ENCODE measurements at places on chromosomes 13 and 19.

GRCh38 chr13:44876782-44877324 lies 112.4 kb downstream of the NUFIP1 start:
- no peak for DNase-seq

DNA sequence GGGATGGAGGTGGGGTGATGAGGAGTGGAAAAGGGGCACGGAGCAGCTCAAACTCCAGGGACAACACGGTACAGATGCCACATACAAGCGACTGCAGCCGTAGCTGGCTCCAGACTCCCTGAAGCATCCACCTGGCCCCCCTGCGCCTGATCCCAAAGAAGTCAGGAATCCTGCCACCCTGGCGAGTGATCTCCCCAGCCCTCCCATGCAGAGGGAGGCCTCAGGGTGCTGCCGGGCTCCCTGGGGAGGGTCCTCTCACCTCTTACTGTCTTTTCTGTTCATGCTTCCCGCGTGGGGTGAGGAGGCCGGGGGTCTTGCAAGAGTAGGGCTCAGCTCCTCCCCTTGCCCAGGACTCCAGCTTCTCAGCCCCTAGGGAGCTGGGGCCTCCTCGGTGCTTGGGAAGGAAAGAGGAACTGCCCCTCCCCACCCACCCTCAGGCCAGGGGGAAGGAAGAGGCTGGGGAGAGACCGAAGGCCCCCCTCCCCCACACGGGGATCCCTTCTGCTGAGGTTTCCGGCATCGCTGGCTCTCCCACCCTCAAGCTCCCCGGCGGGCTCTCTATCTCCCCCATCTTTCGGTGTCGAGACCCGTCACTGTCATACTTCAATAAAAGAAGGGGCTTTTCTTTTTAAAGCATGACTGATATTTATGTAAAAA lies at the start of gene RASGRP4:
TSS of gene RASGRP4 (minus strand) at position 410 of the 657 bp plus-strand sequence. CDS start at position 282, 128 bp downstream.
- no peak for DNase-seq

- peak; percentile 68 for DNase-seq
These were observed 2.3 kb upstream of the C1QTNF9B start for GRCh38 chr13:23899555-23899954.

DNA sequence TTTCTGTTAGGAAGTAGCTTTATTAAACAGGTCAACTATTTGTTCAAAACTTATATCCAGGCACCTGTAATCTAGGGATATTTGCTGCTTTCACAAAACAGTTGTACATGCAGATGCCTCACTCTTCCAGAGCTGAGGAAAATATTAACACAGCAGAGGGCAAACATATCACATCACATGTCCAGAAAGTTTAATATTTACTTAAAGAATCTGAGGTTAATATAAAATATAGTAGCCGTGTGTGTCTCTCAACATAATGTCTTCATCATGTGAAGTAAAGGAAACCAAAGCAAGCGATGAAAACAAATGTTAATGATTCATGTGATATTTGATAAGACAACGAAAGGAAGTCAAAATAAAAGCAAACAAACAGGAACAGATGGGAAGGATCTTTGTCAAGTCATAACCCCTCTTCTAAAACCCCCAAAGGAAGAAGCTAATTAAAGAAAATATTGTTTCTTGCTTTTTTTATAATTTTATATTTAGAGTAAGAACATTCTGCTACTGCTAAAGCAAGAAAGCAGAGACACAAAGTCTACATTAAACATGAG lies 418.8 kb downstream of the DACH1 start:
- peak; percentile 85 for DNase-seq

DNA sequence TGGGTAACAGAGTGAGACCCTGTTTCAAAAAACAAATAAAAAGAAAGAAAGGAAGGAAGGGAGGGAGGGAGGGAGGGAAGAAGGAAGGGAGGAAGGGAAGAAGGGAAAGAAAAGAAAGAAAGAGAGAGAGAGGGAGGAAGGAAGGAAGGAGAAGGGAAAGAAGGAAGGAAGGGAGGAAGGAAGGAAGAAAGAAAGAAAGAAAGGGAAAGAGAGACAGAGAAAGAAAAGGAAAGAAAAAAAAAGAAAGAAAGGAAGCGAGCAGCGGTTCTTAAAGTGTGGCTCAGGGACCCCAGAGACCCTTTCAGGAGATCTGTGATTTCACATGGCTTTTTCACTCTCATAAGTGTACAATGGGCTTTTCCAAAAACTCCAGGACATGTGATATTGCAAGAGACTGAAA lies 9.9 kb upstream of the CADM4 start:
- DNase-seq = no peak

DNA sequence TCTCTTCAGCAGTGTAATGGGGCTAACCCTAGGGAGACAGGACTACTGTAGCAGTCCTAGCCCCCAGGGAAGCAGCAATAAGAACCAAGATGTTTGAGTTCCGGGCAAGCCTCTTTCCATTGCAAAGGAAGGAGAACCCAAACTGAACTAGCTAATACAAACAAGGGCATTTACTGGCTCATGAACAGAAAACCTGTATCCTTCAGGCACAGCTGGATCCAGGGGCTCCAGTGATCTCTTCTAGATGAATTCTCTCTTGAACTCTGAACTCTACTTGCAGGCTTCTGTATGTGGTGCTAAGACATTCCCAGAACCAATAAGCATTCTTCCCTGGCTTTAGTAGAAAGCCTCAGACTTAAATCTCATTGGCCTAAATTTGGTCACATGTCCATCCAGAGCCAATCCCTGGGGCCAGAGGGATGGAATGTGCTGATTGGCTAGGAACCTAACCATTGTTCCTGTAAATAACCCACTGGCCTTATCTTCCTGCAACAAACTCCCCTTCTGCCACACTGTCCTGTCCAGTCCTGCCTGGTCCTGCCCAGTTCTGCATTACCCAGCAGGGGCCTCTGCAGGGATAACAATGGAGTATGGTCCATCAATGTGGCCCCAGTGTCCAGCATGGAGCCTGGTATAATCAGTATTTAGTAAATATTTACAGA lies 3.9 kb upstream of the PODNL1 start:
- DNase-seq = no peak

- DNase-seq = no peak
These were observed 16.1 kb downstream of the SBK2 start for GRCh38 chr19:55520691-55521292.

- DNase-seq = no peak
These were observed 64.9 kb upstream of the HTR2A start for GRCh38 chr13:46961719-46962118.

DNA sequence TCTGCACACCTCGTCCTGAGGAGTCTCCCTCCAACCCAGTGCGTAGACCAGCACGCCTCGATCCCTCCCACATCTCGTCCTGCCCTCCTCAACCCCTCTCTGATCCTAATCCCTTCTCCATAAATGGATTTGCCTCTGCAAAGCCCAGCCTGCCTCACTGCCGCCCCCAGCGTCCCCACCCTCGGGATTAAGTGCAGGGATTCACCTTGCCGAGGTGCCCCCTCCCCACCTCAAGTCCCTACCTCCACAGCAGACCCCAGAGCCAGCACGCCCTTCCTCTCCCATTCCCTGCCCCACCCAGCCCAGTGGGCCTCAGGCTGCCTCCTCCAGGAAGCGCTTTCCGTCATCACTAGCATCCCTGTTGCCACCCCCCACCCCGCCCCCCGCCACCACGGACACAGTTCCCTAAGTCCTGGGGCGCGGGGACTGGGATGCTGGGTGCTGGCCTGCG lies 4.0 kb downstream of the KLF16 start:
- no peak for DNase-seq

GRCh38 chr13:110648146-110648819 lies 32.9 kb downstream of the NAXD start:
- DNase-seq = no peak

GRCh38 chr19:6241680-6242377 lies 37.9 kb downstream of the MLLT1 start:
- DNase-seq = no peak

Measured in right lung (tissue), 10 donors.